ENCODE measurements at places on chromosomes 3 and 15.

- no peak for DNase-seq
These were observed 507.6 kb downstream of the FHIT start for GRCh38 chr3:60743631-60744164.

GRCh38 chr3:192207651-192208050 is 519.7 kb downstream of the FGF12 start:
- no peak for DNase-seq

DNA sequence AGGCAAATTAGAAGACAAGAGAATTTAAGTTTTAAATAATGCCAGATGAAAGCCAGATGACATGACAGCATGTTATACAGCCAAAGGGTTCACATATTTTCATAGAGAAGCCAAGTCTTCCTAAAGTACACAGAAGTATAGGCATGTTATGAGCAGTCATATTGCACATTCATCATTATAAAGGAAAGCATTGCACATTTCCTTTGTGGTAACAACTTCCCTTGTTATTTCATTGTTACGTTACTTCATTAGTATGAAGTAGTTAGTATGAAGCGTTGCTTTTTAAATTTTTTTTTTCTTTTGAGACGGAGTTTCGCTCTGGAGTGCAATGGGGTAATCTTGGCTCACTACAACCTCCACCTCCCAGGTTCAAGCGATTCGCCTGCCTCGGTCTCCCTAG is 4.6 kb upstream of the ABCC5 start:
- no peak for DNase-seq

DNA sequence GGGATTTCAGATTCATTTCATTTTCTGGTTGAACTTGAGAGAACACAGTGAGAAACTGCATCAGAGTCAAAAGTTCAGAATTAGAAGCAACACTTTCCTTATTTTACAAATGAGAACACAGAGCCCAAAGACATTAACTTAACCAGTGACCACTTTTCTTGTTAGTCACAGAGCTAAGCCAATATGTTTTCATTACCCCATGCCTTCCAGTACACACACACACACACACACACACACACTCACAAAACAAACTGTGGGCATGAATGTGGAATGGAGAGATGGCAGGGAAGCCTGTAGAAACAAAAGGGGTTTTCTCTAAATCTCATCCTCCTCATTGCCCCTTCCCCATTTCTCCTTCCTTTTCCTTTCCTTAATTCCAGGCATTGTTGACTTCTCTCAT is 267.4 kb upstream of the GADL1 start:
- DNase-seq, result no peak

- no peak for DNase-seq
These were observed at the start of gene CAND2 for GRCh38 chr3:12796171-12797123. CAND2 (plus strand) TSS chr3:12796680; CDS start chr3:12796721, 41 bp downstream.

- no peak for DNase-seq
These were observed 18.8 kb downstream of the FGF7 start for GRCh38 chr15:49441816-49442215.

DNA sequence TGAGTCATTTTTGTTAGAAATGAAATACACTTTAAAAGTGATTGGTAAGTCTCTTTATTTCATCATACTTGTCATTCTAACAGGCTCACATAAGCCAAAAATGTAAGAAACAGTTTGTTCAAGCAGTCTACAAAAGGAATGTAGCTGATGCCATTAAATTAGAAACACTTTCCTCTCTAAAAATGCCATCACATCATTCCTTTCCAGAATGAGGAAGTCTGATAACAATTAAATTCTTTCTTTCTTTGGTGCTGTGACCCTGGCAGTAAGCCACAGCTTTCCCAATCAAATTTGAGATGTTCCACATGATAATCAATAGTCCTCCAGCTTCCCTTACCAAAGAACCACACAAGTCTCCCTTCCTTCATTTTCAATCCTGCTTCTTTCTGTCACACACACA is 9.4 kb upstream of the P2RY1 start:
- no peak for DNase-seq

DNA sequence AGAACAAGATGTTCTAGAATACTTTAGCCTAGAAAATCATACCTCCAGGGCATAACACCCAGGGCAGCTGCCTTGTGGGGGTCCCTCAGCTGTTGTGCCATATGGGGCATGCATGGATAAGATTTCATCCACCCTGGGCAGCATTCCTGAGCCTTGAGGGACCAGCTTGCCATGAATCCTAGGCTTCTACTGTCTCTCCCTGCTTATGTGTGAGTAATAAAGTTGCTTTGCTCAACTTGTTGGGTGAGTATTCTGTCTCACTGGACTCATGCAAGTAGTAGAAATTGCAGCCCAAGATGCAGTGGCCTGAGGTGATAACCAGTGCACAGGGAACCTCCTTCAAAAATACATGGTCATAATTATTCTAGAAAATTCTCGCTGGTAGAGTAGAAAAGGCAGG is 52.1 kb upstream of the EPHB1 start:
- DNase-seq, result no peak

DNA sequence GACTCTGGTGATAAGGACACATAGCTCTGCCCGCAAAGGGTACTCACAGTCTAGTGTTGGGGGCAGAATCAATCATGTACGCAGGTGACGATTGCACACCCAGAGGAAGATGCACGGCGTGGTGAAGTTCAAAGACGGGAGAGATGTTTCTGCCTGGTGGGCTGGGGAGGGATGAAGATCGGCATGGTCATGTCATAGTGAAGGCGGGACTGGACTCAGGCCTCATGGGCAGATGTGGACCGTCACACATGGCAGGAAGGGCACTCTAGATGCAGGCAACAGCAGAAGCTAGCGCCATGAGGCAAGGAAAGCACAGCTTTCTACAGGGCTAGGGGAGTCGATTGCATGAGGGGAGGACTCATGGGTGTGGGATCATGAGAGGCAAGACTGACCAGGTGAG is 240.6 kb downstream of the OPA1 start:
- no peak for DNase-seq

DNA sequence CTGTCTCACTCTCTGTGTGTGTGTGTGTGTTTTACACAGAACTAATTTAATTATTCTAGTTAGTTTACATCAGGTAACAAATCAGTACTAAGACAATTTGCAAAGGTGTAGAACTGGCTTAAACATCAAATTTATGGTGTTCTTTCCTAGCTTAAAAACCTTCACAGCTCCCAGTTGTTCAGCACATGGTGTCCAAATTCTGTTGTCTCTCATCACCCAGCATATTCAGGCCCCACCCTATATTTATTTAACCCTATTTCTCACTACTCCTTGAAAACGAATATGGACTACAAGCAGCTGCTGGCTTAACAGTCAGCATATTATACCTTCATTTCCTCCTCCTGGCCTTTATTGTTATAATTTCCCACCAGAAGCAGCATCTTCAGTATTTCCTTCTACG is 1.2 kb downstream of the IL20RB start:
- DNase-seq, result no peak

GRCh38 chr3:76585794-76586392 is 454.0 kb upstream of the ROBO2 start:
- DNase-seq, result no peak

DNA sequence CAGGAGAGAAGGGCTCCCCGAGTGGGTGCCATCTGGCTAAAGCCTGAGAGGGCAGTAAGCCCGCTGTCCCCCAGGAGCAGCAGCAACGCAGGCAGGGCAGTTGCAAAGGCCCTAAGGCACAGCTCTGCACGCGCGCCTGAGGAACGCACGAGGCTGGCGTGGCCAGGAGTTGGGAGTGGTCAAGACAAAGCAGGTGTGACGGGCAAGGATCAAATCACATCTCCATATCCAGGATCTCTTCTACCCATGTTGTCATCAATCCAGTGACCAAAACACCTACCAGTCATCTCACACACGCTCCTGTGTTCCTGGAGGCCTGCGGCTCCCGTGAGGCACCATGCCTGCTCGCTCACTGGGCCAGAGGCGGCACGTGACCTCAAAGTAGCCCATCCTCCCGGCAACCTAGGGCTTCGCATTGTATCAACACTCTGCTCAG is 59.5 kb downstream of the ERC2 start:
- DNase-seq, result no peak

- no peak for DNase-seq
These were observed 283.3 kb upstream of the RGMA start for GRCh38 chr15:93372208-93372864.

- no peak for DNase-seq
These were observed 86.5 kb downstream of the TBC1D2B start for GRCh38 chr15:77991029-77991406.

DNA sequence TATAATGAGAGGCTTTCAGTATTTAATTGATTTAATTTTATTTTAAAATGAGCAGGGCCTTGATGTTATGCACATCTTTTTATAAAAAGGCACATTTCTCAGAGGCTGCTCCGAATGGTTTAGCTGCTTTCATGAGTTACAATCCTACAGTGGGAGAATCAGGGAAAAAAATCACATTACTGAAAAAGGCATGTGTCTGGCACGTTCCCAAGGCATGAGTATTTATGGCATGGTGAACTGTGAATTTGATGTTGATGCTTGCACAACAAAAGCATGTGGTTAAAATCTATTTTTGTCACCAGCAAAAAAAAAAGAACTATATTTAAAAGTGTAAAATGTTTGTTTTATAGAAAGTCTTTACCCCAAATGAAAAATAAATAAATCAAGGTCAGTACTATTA is 485.2 kb upstream of the ROBO2 start:
- no peak for DNase-seq

DNA sequence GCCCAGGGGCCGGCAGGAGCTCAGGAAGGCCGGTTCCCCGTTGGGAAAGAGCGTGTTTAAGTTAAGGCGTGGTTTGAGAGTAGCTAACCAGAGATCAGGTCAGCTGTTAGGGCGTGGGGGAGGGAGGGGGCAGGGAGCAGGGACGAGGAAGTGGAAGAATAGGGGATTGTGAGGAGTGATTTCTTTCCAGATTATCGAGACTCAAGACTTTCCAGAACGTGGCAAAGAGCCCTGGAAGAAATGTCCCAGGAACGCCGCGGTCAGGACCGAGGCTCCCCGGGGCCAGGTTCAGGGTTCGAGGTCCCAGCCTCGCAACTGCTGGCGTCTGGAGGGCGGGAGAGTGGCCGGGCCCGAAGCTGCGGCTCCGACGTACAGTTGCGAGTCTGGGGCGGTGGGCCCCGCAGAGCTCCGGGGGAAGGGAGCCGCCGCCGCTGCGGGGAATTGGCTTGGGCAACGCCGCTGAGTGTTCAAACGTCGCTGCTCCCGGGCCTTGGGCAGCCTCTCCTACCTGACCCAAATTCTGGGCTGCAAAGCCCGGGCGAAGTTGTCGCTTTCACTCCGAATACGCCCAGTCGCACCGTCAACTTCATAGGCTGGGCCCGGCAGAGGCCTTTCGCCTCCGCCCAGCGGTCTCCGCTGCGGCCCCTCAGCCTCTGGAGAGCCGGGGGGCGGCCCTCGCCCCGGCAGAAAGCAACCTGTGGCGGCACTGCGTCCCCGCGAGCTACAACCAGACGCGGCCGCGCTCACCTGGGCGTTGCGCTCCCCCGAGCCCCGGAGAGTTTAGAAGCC is 9.5 kb downstream of the ISL2 start:
- DNase-seq, result no peak

GRCh38 chr3:128727996-128728395 is 2.0 kb downstream of the RAB7A start:
- DNase-seq, result no peak

GRCh38 chr3:187210545-187211327 is 13.4 kb downstream of the RTP1 start:
- DNase-seq, result no peak

DNA sequence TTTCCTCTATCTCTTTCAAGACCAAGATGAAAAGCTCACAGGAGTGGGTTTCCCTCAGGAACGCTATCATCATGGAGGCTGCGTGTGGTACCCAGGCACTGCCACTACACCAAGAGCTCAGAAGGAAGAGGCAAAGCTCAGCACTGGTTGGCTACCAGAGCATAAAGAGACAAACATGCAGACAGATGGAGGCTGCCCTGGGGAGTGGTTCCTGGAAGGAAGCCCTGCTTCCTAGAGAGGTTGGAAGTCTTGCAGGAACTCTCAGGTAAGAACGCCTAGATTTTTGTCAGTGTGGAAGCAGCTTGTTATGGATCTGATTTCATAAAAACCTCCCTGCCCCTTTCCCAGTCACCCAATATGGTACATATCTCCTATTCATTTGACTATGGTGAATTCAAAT is 49.9 kb upstream of the ADCY5 start:
- no peak for DNase-seq

GRCh38 chr15:29305556-29305955 is 35.9 kb upstream of the NSMCE3 start:
- no peak for DNase-seq

DNA sequence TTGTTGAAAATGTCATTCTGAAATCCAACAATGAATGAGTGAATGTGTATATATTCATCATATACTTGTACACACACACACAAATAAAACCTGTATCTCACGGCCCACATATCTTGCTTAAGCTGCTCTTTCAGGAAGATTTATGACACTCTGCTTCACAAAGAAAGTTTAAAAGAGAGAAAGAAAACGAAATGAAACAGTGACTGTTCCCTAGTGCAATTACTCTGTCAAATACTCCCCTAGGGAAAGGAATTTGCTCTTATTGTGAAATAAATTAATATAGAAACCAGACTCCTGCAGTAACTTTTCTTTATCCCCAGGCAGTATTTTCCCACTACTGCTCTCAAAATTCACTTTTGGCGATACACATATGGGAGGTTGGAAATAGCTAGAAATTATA is 329.1 kb downstream of the VPS13C start:
- no peak for DNase-seq

DNA sequence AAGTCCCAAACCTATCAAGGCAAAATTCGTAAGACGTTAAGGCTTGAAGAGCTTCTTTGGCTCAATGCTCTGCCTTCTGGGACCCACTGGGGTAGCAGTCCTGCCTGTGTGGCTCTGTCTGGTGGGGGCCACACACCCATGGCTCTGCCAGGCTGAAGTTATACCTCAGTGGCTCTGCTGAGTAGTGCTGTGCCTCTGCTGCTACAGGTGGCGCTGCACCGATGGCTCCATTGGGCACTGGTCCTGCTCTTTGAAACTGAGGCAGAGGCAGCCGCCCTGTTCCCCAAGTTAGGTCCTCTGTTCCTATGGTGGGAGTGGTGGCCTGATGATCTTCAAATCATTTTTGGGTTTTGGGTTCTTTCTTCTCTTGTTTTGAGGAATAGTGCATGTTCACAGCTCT is 68.0 kb upstream of the AP4E1 start:
- DNase-seq, result no peak

- no peak for DNase-seq
These were observed 1002.4 kb upstream of the CADM2 start for GRCh38 chr3:83956431-83956830.

DNA sequence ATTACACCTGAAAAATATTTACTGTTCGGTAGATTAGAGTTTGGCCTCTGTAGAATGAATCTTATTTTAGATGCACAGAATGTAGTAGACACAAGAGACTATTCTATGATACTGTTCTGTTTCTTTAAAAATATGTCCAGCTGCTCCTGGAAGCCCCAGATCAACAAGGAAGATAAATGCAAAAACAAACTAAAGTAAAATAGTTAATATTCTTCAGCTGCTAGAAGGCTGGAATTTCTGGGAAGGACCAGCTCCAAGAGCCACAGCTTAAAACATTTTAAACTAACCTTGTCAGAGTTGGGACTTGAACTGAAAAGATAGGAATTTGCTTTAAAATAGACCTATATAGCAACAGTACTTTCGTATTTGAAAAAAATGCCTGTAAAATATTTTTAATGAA is 277.9 kb downstream of the PTPRG start:
- no peak for DNase-seq

- no peak for DNase-seq
These were observed 469.6 kb downstream of the EDEM1 start for GRCh38 chr3:5657106-5657505.

- DNase-seq, result no peak
These were observed 13.3 kb upstream of the PAQR9 start for GRCh38 chr3:142976621-142977398.

- DNase-seq, result no peak
These were observed 472.9 kb upstream of the THBS1 start for GRCh38 chr15:39108021-39108420.

All from vagina (tissue), 2 donors.